Caco-2 (cell line): ENCODE measurements at places on chromosomes 11 and 22. TPM values are rescaled to one million over a fixed set of nuclear protein-coding genes. Genes with fewer than 3 reads are reported as not detected.

GRCh38 chr11:16880184-16880801, 133.9 kb downstream of the PLEKHA7 start:
- peaks cover 26% of the 10 kb centered on the region for H3K4me1 ChIP-seq
- DNase-seq = no peak
- H3K4me3 ChIP-seq = no peak overlapping the region
- H3K36me3 ChIP-seq = no peaks in the 10 kb centered on the region
- no peak overlapping the region for H3K27ac ChIP-seq
- H3K27me3 ChIP-seq = no peaks in the 10 kb centered on the region

- no peak overlapping the region for H3K27ac ChIP-seq
- H3K4me1 ChIP-seq = peaks cover 24% of the 10 kb centered on the region
- DNase-seq = no peak
- H3K4me3 ChIP-seq = no peak overlapping the region
Measured at GRCh38 chr11:63609971-63610580, 4.2 kb downstream of the PLAAT3 start.

CYP2D6 gene
- total RNA-seq = 1.7 TPM in 2 replicates

PARVG gene
- not detected in 2 replicates for total RNA-seq
